Activated CD8-positive, alpha-beta memory T cell treated with anti-CD3 and anti-CD28 coated beads for 1 hour (primary cell): ENCODE measurements at places on chromosomes 12 and 14.

GRCh38 chr12:51841727-51842126 lies 6.8 kb downstream of the FIGNL2 start:
- no peak for DNase-seq

DNA sequence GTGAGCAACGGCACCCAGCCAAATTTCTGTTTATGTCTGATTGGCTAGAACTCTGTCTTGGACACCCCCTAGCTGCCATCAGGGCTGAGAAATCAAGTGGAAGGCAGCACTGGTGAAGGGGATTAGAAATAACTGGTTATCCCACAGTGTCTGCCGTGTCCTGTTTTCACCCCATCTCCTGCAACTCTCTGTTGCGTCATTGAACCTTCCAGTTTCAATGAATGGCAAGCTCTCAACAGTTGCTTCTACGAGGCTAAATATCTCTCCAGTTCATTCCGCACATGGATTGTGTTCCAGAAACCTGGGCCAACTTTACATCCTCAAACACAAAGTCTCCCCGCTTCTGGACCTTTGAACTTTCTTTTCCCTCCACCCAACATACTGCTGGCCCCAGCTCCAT lies 173.7 kb downstream of the RBM19 start:
- DNase-seq, result no peak

- DNase-seq, result no peak
These were observed 81.2 kb upstream of the ATF7IP start for GRCh38 chr12:14284184-14284722.

DNA sequence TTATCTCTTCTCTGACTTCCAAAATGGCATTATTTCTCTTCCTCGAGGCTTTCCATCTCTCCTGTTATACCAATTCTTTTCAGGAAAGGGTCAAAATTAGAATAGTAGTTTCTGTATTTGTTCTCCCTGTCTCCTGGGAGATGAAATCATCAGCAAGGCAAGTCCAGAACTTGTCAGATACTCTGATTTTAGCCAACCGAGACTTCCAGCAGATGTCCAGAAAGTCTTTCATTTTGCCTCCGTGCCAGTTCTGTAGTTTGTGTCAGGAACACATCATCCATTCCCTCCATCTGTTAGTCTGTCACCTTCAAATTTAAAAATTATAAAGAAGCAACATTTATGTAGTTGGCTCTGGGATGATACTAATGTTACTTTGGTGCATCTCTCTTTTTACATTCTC lies 275.7 kb downstream of the CCDC59 start:
- no peak for DNase-seq

DNA sequence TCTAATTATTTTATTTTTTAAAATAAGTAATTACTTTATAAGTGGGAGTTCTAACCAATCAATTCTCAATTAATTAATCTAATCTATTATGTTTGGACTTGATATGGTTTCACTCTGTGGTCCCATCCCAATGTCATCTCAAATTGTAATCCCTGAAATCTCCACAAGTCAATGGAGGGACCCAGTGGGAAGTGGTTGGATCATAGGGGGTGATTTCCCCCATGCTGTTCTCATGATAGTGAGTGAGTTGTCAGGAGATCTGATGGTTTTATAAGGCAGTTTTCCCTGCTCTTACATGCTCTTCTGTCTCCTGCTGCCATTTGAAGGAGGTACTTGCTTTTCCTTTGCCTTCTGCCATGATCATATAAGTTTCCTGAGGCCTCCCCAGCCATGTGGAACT lies 836.1 kb downstream of the GALC start:
- no peak for DNase-seq

DNA sequence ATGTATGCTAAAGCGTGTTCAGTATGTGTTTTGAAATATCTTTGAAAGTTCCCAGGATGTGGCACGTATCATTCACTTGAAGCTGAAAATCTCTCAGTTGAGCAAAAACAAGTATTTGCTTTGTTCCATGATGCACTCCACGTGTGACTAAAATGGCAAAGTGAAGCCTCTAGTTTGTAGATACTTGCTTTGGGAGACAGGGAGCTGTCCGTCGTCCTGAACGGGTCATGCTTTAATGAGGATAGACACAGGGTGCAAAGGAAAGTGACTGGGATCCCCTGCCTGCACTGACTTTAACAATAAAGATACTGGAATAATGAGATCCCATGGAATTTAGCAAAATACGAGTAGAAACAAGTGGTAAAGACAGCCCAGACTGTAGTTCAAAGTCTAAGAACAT lies 991.4 kb downstream of the NRXN3 start:
- no peak for DNase-seq

- DNase-seq, result no peak
These were observed 341.7 kb downstream of the DPF3 start for GRCh38 chr14:72552236-72552635.

DNA sequence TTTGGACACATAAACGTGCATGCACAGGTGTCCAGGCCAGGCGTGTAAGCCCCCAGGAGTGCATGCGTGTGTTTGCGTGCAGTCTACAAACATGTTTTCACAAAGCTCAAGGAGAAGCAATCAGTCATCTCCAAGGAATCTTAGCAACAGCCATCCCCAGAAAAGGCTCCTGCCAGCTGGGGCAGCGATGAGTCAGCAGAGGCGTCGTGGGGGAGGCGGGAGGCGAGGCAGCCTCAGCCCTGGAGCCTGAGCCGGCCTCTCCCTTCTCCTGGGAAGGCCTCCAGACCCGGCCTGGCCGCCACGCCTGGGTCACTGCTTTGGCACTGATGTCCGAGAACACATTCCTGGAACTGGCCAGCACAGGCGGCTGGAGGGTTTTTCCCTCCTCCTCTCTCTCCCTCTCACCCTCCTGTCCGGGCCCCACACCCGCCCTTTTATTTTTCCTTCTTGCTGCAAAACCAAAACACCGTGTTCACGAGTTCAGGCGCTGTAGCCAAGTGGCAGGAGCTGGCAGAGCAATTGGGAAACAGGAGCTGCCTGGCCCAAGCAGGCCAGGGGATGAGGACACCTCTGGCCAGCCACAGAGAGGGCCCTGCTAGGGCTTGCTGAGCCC lies 92.7 kb downstream of the LRRC74A start:
- no peak for DNase-seq

- no peak for DNase-seq
These were observed 190.7 kb downstream of the EXOC5 start for GRCh38 chr14:57078054-57078453.

- DNase-seq, result no peak
These were observed 146.1 kb downstream of the CHST11 start for GRCh38 chr12:104602896-104603295.

- DNase-seq, result no peak
These were observed 21.8 kb downstream of the SLC15A4 start for GRCh38 chr12:128801879-128802391.

DNA sequence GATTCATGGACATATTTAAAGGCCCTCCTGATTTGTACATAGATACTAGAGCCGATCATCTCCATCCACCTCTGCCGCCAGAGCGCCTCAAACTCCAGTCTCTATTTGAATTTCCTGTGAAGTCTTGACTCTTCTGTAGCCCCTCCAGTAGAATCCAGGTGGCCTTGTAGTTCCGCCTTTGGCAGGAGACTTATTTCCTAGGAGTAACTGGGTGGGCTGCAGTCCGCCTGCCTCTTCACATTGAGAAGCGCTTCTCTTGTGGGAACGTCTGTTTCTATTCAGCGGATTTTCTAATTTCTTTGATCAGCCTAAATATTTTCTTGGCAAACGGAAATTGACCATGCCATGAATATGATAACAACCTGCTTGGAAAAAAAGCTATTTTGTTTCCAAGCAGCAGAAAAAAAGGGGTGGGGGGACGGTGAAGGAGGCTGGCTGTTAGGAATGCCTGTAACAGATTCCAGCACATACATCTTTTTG lies 9.0 kb upstream of the SIX1 start:
- no peak for DNase-seq

DNA sequence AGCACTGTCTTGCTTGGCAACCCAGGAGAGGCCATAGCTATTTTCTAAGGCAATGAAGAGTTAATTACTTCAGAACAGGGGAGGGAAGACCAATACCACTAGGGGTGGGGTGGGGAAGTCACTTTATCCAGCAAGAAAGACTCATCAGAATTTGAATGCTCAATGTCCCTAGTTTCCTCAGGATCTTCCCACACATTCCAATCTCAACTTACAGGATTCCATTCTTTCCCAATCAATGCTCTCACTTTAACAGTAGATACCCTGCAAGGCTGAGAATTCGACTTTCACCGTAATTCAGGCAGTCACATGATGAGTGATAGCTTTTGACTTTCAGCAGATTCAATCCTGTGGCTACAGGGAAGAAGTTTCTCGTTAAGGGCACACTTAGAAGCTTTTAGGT lies 526.6 kb upstream of the SEL1L start:
- no peak for DNase-seq

GRCh38 chr14:101733211-101733610 lies 28.3 kb upstream of the PPP2R5C start:
- DNase-seq, result no peak

DNA sequence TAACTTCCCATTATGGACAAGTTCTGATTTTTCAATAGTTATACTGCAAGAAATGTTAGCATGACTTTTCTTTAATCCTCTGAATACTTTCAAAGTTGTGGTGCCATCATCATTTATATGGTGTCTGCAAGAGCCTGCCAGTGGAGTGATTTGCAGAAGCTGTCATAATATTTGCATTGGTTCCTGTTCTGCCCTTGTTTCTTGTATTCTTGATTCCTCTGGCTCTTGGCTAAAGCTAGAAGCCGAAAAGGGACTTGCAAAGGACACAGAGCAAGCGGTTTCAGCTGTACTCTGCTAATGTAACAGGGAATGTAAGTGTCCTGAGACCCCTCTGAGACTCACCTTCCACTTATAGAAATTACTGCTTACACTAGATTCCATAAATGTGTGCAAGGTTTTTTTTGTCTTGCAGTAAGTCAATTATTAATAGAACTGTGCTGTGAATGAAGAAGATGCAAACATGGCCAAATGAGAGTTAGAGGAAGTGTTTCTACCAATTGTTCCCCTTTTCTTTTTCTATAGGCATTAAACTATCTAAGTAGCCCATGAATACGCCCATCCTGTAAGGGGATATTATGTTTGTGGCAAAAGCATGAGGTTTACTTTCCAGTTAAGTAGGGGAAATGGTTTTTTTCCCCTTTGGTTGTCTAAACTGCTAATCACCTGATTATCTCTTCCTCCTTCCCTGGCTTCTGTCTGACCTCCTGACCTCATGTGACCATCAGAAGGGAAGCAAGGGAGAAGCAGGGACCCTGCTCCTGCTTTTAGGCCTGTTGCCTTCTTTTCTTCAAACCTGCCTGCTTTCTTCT lies 5.3 kb downstream of the DYRK4 start:
- no peak for DNase-seq
